ENCODE measurements at places on chromosomes 5 and 9.

DNA sequence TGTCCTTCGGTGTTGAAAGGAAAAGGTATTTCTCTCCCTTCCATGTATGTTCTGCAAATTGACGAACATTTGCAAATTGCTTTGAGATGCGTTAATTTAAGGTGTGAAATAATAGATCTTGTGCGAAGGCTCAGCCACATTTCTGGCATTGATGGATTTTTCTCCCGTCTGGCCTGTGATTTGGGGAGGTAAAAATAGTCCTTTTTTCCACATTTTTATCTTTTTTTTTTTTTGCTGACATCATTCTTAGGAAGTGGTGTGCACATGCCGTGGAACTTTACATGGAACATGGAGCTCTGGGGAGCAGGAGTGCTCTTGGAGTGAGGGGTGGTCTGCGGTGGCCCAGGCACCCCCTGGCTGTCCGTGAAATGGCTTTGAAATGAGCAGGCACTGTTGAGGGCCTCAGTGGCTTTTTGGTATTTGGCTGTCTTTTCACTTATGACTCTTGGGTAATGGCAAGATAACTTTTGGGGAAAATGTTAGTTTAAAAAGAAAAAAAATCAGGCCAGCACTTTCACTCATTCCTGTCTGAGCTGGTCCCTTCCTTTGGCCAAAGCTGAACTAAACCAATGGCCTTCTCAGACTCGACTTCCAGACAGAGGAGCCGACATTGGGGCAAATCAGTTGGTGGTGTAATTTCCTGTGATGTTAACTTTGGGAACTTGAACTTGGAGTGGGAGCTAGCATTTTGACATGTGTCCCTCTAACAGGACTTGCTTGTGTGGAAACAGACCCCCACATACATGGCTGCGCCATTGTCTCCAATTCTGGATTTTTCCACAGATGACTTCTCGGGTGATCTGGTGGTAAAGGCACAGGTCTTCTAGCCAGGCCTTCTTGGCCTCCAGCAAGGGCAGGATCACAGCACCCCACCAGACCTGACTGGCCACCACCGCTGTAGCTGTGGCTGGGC lies 4.2 kb downstream of the NEK6 start:
- no peak for DNase-seq

GRCh38 chr5:66164044-66164790 lies 20.1 kb downstream of the SREK1 start:
- DNase-seq = no peak

DNA sequence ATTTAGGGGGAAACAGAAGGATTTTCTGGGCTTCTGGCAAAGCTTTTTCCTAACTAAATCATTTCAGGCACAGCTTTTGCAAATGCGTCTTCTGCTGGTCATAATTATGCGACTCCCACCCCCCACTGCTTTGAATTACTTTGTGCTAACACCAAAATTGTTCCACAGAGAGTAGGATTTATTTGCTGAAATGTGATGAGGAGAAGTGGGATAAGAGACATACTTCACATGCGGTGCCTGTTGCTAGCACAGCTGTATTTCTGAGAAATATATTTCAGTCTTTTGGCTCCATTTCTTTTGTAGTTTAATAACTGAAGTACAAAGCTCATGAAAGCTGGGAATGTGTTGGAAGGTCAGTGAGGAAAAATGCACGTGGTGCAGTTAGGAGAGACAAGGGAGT lies 83.2 kb upstream of the TAS2R1 start:
- no peak for DNase-seq

GRCh38 chr5:124744170-124744971 lies 2.1 kb downstream of the ZNF608 start:
- no peak for DNase-seq

- DNase-seq = no peak
Observed at GRCh38 chr9:135224286-135224877, 136.9 kb downstream of the OLFM1 start.

DNA sequence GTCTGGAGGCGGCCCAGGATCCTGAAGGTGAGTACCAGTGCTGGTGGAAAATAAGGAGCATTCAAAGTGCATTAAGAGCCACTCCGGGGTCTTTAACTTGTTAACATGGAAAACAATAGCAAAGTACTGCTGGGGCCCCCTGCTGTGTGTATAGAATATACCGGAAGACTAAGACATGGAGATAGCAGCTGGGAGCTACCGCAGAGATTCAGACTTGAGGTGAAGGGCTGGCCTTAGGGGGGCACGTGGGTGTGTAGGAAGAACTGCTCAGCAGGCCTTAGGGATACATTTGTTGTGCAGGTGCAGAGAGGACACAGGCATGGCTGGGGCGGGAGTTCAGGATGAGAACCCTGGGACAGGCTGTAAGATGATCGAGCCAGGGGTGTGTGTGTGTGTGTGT lies 1.2 kb upstream of the DMRT1 start:
- no peak for DNase-seq

DNA sequence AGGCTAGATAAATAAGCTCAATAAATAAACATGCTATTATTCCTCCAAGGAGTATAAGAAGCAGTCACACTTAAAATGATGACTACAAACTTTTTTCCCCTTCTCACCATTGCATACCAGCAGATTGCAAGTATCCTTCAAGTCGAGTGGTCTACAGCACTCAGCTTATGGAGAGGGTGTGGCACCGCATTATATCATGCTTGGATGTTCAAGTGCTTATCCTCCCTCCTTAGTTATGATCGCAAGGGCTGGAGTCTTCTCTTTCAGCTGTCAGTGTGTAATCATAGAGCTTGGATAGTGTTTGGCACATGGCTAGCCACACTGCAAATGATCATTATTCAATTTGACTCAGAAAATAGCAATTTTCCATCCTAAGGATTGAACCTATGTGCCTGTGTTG lies 124.0 kb downstream of the CARTPT start:
- DNase-seq = no peak

- no peak for DNase-seq
Observed at GRCh38 chr9:25481372-25481771, 196.9 kb downstream of the TUSC1 start.

GRCh38 chr9:109923806-109924205 lies 143.8 kb downstream of the PALM2AKAP2 start:
- DNase-seq = no peak

DNA sequence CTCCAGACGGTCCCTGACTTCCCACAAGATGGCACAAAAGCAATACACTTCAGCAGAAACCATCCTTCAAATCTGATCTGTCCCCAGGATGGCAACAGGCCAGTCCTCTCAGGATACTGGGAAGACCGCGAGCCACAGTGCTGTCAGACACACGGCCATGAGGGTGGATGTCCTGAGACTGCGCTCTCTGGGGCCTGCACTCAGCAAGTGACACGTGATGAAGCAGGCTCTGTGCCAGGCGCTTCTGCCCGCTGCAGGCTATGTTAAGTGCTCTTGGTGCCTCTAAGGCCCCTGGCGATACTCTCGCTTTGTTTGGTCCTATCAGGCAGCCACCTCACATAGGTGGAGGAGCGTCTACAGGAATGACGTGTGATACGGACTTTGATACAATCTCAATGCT lies 7.1 kb downstream of the BRD9 start:
- DNase-seq = no peak

DNA sequence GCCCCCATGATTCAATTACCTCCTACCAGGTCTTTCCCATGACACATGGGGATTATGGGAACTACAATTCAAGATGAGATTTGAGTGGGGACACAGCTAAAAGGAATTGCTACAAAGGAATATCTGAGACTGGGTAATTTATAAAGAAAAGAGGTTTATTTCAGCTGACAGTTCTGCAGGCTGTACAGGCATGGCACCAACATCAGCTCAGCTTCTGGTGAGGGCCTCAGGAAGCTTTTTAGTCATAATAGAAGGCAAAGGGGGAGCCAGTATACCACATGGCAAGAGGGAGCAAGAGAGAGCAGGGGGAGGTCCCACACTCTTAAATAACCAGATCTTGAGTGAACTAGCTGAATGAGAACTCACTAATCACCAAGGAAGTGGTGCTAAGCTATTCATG lies 11.2 kb upstream of the ALDOB start:
- DNase-seq = no peak

DNA sequence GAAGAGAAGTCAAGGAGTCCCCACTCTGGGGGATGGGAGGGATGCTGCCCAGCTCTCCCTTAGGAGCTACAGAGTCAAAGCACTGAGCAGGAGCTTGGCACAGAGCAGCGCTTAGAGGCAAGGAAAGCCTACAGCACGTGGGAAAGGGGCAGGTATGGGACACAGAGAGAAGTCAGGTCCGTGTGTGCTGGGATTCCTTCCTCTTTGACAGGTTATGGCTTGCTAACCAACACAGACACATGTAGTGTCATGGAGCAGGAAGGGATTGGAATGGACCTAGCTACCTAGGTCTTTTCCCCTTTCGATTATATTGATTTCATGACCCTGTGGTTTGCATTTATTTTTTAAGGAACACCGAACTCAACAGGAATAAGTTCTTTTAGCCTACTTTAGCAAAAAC lies 208.5 kb upstream of the TUT7 start:
- no peak for DNase-seq

- DNase-seq = no peak
Observed at GRCh38 chr5:35898952-35899660, 39.3 kb downstream of the CAPSL start.

- no peak for DNase-seq
Observed at GRCh38 chr5:137858223-137858916, 9.3 kb upstream of the MYOT start.

DNA sequence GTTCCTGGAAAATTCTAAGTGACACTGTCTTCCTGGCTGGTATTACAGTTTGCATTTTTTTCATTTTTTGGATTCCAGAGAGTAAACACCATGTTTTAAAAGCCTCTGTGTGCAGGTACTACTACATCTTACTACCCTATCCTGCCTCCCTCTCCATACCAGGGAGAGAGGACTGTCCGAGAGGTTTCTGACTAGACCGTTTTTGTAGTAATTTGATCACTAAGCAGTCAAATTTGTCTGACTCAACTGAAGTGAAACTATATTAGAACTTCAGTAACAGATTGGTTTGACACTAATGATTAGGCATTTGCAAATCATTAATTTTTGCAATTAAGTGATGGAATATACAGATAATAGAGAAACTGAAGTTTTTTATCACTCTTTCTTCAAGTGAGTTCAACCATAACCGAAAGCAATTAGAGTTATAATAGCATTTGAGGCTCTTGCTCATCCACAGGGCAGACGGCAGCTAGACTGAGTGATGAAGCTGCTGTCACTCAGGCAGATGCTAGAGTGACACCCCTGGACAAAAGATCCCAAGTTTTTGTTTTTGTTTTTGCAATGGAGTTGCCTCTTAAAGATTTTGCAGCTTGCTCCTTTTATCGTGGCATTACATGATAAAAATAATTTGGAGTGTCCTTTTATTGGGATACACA lies 44.3 kb downstream of the SMARCA2 start:
- no peak for DNase-seq

GRCh38 chr5:175590471-175590881 lies 67.4 kb upstream of the HRH2 start:
- no peak for DNase-seq

GRCh38 chr9:97703437-97704344 lies 6.6 kb upstream of the XPA start:
- DNase-seq = peak; percentile 40

- no peak for DNase-seq
Observed at GRCh38 chr5:36174119-36174518, 22.2 kb downstream of the SKP2 start.

Data from NCI-H2081 treated with DMSO at 0.1 percent for 48 hours (cell line).